ENCODE measurements at places on chromosomes 3 and 15. TPM values are rescaled to one million over a fixed set of nuclear protein-coding genes. Genes with fewer than 3 reads are reported as not detected.

GRCh38 chr15:90063770-90064247 lies 38.5 kb downstream of the IDH2 start:
- DNase-seq, result no peak

DNA sequence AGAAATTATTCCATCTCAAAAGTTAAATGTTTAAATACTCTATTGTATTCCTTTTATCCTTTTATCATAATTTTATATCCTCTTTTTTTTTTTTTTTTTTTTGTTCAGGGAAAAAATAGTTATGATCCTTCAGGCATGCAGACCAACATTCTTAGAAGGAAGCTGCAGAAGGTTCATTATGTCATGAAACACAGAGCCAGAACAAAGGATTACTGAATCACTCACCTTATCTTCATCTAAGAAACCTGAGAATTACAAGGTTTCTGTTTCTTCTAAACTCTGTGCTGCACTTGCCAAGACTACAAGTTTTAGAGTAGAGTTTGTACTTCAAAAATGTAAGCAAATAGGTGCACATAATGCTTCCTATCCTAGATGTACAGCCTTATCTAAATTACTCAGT lies 3.3 kb downstream of the PLCH1 start:
- no peak for DNase-seq

DNA sequence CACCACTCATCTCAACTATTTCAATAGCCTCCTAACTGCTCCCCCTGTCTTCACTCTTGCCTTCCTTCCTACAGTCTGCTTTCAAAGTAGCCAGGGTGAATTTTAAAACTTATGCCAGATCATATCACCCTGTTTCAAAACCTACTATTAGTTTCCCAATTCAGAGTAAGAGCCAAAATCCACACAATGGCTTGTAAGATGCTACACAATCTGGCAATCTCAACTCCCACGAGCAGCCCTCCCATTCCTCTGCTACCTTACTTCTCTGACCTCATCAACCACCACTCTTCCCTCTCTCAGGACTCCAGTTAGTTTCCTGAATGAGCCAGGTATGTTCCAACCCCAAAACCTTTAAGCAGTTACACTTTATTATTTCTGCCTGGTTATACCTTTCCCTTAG lies 62.5 kb downstream of the VPS13C start:
- no peak for DNase-seq

DNA sequence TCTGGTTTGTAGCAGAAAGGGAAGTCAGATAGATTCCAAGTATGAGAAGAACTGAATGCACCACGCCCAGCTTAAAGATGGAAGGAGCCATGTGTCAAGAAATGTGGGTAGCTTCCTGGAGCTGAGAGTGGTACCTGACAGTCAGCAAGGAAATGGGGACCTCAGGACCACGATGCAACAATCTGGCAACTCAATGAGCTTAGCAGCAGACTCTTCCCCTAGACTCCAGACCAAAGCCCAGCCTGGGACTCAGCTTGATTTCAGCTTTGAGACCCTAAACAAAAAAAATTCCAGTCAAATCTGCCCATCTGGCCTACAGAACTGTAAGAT lies 24.4 kb downstream of the MIX23 start:
- DNase-seq, result no peak

DNA sequence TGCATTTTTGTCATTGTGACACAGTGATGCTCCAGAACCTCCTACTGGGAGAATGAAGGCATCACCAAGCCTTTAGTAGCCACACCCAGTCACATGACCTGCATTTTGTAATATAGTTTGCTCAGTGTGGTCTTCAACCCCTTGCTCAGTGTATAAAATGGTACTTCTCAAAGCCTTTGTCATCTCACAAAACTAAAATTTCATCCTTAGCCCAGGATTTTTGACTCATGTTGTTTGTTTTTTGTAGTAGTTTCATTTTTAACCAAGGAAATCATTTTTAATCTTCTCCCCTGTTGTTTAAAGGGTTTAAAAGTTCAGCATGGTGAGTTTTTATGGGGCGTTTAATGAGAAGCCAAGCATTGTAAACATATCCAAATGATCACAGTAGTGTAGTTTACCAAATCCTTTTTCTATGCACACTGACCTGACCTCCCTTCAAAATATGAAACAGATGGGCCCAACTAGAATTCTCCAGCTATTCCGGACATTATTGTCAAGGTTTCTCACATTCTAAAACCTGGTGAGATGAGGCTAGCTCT lies 123.5 kb upstream of the IL12A start:
- no peak for DNase-seq

DNA sequence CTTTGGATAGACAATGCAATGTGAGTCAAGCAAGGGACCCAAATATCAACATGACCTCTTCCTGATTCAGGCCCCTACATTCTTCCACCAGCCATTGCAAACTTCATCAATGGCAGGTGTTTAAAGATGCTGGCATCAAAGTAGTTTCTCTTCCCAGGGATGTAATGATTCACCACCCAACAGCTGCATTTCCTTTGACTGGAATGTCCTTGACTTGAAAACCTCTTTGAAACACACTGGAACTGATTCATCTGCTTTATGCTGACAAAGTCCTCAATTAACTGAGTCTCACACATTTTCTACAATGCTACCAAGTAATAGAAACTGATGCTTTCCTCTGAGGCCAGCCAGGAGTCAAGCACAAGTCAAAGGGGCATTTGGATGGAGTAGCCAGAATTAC lies 385.5 kb downstream of the GBE1 start:
- no peak for DNase-seq

GRCh38 chr3:18891641-18892040 lies 256.7 kb upstream of the KCNH8 start:
- no peak for DNase-seq

GRCh38 chr3:42764561-42765295 lies 8.3 kb downstream of the CCDC13 start:
- DNase-seq, result no peak

GRCh38 chr3:182621435-182622240 lies 171.7 kb upstream of the ATP11B start:
- no peak for DNase-seq

- no peak for DNase-seq
Observed at GRCh38 chr15:77285057-77285997, 134.6 kb downstream of the PEAK1 start.

- no peak for DNase-seq
Observed at GRCh38 chr15:40543631-40544294, 21.1 kb downstream of the CCDC32 start.

DNA sequence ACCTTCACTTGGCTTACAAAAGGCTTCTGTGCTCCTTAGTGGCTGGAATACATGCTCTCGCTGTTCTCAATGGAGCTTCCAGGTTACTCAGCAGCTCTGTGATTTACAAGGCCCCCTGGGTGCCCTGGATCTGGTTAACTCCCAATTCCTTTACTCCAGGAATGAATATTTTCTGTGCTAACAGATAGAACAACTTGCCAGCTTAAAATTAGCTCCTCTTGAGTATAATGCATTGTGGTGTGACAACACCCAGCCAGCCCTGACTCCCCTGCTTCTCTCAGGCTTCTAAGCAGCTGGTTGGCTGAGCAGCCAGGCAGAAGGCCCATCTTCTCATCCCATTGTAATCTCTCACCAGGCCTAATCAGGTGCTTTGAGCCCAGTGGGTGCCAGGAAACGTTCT lies 246.4 kb downstream of the ALCAM start:
- no peak for DNase-seq

GRCh38 chr15:91936182-91936775 lies 82.8 kb downstream of the SLCO3A1 start:
- DNase-seq, result no peak

GRCh38 chr15:29054171-29055045 lies 168.6 kb downstream of the APBA2 start:
- no peak for DNase-seq

DNA sequence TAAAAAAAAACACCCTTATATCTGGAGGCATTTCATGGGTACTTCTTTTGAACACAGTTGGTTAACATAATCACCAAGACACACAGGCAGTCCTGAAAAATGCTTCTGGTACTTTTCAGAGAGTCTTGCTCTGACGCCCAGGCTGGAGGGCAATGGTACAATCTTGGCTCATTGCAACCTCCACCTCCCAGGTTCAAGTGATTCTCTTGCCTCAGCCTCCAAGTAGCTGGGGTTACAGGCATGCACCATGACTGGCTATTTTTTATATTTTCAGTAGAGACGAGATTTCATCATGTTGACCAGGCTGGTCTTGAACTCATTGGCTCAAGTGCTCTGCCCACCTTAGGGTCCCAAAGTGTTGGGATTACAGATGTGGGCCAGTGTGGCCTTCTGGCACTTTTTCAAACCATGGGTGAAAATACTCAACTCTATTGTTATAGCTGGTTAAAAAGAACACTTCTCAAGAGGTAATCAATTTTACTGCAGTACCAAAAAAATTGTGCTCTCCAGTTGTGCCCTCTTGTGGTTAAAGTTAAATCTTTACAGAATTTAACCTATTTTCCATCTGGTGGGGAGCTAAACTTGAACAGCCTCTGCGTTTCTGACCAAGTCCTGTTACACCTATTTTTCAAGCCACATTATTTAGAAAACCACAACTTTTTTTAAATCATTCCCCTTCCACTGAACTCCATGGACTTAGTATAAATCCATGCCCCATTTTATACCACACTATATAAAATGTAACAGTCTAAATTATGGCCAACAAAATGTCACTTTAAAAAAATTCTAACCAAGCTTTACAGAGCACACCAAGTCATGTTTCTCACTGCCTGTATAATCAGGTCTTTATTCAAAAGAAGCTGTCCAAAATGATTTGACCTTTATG lies 1.2 kb upstream of the SNAPC5 start:
- DNase-seq, result no peak

- DNase-seq, result no peak
Observed at GRCh38 chr3:119657887-119658702, 2.3 kb downstream of the POPDC2 start.

- DNase-seq, result no peak
Observed at GRCh38 chr15:42120285-42120684, 25.9 kb upstream of the PLA2G4D start.

DNA sequence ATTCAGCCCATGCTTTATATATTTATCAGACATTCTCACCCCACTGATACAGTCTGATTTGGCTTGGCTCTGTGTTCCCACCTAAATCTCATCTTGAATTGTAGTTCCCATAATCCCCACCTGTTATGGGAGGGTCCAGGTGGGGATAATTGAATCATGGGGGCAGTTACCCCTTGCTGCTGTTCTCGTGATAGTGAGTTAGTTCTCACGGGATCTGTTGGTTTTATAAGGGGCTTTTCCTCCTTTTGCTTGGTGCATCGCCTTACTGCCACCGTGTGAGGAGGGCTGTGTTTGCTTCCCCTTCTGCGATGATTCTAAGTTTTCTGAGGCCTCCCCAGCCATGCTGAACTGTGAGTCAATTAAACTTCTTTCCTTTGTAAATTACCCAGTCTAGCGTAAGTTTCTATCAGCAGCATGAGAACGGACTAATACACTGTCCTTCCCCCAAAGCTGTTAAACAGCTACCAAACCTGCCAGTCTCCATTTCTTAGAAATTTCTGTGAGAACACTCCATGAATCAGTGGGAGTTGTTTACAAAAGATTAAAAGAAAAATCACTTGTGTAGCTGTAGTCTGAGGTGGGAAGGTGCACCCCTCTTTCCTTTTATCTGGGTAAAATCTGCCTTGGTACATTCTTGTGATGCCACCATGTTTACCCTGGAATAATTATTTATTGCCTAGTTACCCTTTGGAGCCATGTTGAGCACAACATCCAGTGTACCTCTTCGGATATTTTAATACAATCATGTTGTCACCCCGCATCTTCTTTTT lies 160.5 kb downstream of the THSD4 start:
- no peak for DNase-seq

DNA sequence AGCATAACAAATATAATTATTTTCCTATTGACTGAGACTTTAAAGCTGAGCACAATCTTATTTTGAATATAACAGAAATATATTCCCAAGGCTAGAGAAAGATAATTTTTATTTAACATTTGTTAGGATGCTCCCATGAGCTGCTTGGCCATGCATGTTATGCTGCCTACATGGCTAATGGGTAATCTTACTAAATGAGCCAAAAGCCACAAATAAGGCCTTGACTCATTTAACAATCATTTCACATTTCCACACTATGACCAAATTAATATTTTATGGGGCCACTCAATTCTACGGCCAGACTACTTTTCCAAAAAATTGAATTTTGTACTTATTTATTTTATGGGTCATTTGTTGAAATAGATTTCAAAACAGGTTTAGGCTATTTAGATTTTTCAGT lies 141.7 kb downstream of the MEIS2 start:
- no peak for DNase-seq

- no peak for DNase-seq
Observed at GRCh38 chr3:164752812-164753211, 325.5 kb downstream of the SI start.

DNA sequence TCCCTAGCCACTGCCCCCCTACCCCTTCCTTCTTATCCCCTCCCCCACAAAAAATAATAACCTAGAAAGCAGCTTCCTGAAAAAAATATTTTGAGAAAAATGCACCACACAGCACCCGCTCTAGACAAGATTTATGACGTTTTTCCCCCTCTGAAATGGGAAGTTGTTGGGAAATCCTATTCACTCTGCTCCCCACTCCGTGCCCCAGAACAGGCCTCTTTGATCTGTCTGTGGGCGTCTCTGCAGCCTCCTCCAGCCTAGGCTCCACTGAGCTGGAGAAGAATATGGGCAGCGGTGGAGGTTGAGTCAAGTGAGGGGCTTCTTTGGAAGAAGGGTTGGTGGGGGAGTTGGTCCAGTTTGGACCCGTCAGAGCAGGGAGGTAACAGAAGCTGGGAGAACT lies 28.5 kb upstream of the POLG start:
- no peak for DNase-seq

DNA sequence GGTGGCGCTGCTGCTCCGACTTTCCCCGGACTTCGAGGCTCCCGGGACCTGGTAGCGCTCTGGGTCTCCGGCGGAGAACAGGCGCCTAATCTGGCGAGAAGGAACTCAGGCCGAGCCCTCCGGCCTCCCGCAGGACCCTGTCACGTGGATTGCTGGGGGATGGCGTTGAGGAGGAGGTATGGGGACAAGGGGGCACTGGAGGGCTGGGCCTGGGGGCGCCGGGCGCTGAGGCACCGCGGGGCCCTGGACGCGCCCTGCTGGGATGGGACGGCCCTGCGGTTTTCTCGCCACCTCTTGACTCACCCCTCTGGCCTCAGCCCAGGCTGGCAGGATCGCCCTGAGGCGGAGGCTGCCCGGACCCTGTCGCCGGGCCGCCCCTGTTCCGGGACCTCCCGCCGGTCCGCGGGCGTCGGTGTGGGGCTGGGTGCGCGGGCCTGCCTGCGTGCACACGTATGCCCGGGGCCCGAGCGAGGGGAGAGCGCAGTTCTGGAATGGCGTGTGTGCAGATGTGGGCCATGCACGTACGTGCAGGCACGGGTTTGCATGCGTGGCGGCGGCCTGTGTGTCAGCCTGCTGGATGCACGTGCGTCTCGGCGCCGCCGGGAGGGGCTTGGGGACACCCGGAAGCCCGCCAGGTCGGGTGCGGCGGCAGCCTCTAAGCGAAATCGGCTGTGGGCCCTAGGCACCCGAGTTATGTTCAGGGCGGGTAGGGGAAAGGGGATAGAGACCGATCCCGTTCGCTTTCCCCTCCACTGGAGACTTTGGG lies 752 bp downstream of the C15orf39 start:
- no peak for DNase-seq

The TRAT1 gene
- polyA plus RNA-seq, result 0.13 TPM

The RAD18 gene
- 12.1 TPM for polyA plus RNA-seq

The ISG20 gene
- polyA plus RNA-seq, result 1.6 TPM

The APOD gene
- 5.6 TPM for polyA plus RNA-seq

The GOLGA8S gene
- polyA plus RNA-seq, result 0.41 TPM
